ENCODE measurements at places on chromosomes 13 and 19. TPM values are rescaled to one million over a fixed set of nuclear protein-coding genes. Genes with fewer than 3 reads are reported as not detected.

DNA sequence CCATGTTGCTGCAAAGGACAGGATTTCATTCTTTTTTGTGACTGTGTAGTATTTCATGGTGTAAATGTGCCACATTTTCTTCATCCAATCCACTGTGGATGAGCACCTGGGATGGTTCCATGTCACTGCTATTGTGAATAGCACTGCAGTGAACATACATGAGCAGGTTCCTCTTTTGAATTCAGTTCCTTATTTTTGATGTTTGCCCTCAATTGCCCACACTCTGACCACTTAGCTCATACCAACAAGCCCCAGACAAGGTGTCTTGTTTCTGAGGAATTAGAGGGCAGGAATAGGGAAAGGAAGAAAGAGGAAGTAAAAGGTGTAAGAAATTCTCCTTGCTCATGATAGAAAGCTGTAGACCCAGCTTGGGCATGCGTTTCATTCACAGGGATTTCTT, 244.2 kb upstream of the ZNF507 start:
- DNase-seq: no peak

DNA sequence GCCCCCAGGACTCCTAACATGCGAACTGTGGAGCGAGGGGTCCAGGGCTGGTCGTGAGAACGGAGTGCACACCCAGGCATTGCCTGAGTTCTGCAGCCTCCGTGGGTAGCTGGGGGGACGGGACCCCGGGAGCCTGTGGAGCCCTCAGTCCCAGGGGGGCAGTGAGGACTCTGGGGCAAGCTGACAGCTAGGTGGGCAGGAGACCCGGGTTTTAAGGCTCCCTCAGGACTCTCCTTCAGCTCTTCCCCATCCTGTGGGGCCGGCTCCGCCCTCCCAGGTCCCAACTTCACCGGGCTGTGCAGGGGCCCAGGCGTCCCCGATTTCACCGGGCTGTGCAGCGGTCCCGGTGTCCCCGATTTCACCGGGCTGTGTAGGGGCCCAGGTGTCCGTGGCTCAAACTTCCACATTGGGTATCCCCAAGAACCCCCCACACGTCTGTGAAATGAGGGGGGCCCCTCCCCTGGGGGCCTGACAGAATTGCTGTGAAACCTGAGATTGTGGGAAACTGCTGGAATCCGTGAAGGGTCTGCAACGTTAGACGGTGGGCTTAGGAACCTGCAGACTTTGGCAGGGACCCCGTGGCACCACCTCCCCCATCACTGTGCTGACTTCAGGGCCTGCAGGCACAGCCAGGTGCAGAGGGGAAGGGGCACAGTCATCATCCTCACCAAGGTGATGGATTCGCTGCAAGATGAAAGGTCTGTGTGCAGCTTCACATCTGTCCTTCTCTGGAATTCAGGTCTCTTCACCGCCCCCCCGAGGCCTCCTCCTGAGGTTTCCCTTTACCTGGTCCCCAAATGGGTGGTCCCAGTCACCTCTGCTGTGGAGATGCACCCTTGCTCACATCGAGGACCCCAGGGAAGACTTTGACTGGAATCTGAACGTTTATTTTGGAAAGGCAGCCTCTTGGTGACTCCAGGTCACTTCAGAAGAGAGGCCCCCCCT, 73.2 kb upstream of the MCF2L start:
- no peak for DNase-seq

The FFAR3 gene
- 0.11 TPM for polyA plus RNA-seq

DNA sequence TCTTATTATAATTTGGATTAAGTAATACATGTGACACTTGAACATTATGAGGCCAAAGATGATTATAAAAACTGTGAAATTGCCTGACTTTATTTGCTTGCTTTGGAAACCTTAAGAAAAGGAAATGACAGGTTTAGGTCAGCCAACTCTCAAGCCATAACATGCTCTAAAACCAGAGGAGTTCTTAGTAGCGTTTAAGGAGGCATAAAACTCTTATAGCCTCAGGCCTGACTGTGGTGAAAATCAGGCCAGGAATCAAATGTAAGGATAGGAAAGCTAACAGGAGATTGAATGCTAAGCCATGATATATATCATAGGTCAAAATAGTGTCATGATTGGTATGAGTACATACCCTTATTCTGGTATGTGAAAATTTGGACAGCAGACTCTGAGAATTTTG, 1142.4 kb upstream of the MIR17HG start:
- DNase-seq: no peak

The CHST8 gene
- 0.09 TPM for polyA plus RNA-seq

DNA sequence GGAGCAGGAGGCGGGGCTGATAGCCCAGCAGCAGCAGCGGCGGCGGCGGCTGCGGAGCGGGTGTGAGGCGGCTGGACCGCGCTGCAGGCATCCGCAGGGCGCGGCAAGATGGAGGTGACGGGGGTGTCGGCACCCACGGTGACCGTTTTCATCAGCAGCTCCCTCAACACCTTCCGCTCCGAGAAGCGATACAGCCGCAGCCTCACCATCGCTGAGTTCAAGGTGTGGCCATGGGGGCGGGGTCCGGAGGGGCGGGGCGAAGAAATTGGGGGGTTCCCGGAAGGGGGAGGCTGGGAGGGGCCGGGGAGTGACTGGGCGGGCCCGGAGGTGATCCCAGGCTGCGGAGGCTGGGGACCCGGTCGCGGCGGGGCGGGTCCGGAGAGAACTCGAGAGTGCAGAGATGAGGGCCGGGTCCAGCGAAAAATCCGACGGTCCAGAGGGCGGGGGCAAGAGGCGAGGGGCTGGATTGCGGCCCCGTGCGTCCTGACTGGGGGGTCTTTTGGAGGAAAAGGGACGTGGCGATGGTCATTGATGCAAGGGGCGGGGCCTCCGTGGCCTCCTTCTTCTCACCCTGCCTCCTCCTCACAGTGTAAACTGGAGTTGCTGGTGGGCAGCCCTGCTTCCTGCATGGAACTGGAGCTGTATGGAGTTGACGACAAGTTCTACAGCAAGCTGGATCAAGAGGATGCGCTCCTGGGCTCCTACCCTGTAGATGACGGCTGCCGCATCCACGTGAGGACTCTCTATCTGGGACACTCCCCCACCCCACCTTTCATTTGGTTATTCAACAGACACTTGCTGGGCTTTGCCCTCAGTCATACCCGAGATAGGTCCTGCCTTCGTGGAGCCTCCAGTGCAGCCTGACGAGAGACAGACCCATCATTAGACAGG, at the start of gene TBCB:
Gene TBCB, plus strand, starts transcription at position 16 of the 891 bp plus-strand sequence. Its CDS starts 93 bp downstream, at position 109.
- DNase-seq: no peak

- DNase-seq: no peak
These were observed 30.9 kb downstream of the SERP2 start for GRCh38 chr13:44404261-44405132.

The ADGRE1 gene
- polyA plus RNA-seq: 0.06 TPM

DNA sequence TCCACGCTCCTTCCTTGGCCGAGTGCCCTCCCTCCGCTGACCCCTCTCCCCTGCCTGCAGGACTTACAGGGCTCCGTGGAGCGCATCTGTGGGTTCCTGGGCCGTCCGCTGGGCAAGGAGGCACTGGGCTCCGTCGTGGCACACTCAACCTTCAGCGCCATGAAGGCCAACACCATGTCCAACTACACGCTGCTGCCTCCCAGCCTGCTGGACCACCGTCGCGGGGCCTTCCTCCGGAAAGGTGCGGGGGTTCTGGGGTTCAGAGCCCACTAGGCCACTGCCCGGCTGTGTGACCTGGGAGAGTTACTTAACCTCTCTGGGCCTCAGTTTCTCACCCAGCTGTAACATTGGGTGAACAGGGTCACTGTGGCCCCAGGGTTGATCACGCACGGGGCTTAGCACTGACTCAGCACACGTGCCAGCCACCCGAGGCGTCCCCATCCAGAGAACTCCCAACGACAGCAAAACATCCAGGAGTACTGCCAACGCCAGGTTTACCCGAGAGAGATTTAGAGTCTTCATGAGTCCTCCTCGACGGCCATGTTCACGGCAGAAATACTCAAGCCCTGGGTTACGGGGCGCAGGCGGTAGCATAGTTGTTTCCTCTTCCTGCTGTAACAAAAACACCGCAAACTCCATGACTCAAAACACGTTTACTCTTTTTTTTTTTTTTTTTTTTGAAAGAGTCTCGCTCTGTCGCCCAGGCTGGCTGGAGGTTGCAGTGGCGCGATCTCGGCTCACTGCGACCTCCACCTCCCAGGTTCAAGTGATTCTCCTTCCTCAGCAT, 9.7 kb upstream of the SPACA4 start:
- DNase-seq: no peak

- no peak for DNase-seq
These were observed 147.1 kb downstream of the DNAJC15 start for GRCh38 chr13:43170506-43170905.

GRCh38 chr13:85247780-85248179, 551.4 kb downstream of the SLITRK6 start:
- no peak for DNase-seq

- DNase-seq: no peak
These were observed 135.5 kb downstream of the IRS2 start for GRCh38 chr13:109650861-109651260.

GRCh38 chr19:13978351-13979243, 26.3 kb downstream of the DCAF15 start:
- no peak for DNase-seq

The VWA8 gene
- 21.6 TPM for polyA plus RNA-seq

DNA sequence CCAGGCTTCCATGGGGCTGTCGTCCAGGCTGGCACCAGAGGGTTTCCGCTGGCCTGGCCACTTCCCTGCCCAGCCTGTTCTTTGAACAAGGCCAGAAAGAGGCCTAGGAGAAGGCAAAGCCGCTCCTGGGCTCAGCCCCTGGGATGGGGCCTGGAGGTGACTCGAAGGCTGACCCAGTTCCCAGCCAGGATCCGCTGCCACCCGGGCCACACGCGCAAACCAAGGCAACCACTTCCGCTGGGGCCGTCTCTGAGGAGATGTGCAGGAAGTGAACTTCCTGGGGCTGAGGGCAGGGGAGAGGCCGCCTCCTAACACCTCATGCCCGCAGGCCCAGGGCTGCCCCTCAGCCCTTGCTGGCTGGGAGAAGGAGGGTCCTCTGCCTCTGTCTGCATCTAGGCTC, 15.2 kb downstream of the PLEKHF1 start:
- no peak for DNase-seq

GRCh38 chr13:27997904-27998522, 9.5 kb upstream of the URAD start:
- no peak for DNase-seq

DNA sequence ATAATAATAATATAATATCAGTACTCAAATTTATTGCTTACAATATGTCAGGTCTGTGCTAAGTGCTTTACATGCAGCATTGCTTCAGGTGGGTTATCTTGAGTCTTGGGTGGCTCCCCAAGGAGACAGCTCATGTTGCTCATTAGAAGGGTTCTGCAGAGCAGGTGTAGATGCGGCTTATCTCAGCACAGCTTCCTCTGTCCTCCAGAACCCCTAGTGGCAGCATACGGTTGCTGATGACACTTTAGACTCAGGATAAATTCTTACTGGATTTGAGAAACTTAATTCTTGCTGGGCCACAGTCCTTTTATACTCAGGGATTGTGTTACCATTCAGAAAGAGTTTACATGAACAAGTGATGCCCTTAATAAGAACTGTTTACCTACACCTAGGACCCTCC, 8.9 kb downstream of the COG3 start:
- DNase-seq: no peak

The INSR gene
- 26.6 TPM for polyA plus RNA-seq

- DNase-seq: no peak
These were observed 35.4 kb downstream of the PCCA start for GRCh38 chr13:100124265-100124664.

DNA sequence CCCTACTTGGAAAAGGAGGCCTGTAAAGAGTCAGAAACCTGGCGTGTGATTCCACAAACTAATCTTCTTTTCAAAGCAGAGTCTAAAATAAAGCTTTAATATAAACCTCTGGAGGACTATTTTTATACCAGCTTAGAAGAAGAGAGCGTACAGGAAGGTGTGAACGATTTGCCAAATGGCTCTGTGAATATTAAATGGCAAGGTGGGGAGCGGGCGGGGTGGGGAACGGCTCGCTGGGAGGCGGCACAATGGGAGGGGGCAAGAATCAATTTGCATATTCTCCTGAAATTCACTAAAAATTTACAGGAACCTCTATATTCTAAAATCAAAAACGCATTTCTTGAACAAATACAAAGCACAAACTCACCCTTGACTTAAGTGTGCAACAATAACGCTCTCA, 982 bp downstream of the ZNF780B start:
- no peak for DNase-seq

- no peak for DNase-seq
These were observed 4.2 kb downstream of the FNDC3A start for GRCh38 chr13:48979892-48980291.

The PGLYRP1 gene
- polyA plus RNA-seq: 0.85 TPM

GRCh38 chr19:45175515-45176345, 2.3 kb downstream of the TRAPPC6A start:
- no peak for DNase-seq

The APOC1 gene
- polyA plus RNA-seq: 11.4 TPM

The ZNF442 gene
- 6.3 TPM for polyA plus RNA-seq

DNA sequence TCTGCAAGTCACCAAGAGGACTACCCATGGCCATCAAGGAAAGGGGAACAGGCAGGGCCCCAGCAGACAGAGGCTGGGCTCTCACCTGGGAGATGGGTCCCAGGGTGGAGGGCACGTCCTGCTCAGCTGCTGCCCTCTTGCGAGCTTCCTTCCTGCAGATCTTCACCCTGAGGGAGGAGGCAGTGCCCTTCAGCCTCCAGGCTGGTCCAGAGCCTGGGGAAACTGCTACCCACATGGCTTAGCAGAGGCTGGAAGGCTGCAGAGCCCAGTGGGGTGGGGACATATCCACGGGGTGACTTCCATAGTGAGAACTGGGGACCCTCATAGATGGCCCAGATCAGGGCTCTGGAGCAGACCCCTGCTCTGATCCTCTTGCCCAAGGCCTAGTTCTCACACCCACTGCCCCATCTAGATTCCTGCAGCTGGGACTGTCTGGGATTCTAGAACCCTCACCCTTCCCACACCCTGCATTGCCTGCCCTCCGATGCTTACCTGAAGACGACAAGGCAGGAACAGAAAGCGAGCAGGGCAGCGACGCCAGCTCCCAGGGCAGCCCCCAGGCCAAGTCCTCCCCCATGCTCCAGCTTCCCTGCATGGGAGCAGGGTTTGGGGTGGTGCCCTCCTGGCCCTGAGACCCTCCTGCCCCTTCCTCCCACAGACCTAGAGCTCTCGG, 9.0 kb downstream of the SIGLEC11 start:
- no peak for DNase-seq

The ZNF570 gene
- 11.3 TPM for polyA plus RNA-seq

DNA sequence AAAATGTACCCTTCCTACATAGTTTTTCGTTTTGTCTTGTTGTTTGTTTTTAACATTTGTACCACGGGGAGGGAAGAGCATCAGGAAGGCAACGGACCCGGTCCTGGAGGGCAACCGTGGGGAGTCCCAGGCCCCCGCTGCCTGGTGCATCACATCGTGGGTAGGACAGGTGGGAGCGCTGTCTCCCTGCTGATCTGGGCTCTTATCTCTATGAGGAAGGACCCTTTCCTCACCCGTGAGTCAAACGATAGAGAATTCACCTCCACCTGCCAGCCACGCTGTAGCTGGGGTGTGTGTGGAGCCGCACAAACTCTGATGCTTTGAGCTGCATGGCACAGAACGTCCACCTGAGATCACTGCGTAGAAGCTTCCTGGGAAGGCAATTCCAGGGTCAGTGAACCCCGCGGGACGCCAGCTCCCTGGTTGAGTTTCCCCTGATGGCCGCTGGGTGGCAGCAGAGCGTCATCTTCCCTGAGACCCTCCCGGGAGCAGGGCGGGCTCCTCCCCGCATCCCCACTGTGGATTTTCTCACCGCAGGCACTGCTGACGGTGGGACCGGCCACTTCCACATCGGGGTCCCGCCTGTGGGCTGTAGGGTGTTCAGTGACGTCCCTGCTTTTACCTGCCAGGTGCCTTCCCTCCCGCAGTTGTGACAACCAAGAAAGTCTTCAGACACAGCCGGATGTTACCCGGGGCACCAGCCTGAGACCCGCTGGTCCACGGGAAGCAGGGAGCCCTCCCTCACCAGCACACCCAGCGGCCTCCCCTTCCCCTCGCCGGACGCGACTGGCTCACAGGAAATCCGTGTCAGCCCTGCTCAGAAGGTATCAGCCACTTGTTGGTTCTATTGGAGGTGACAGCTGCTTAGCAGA, 54.7 kb downstream of the ZNF787 start:
- DNase-seq: peak; percentile 54

Measured in renal cortex interstitium (tissue), 15 donors.